A673 (cell line): ENCODE measurements at places on chromosomes 12 and 14. TPM values are rescaled to one million over a fixed set of nuclear protein-coding genes. Genes with fewer than 3 reads are reported as not detected.

Gene OLR1
- total RNA-seq = not detected in 2 replicates

DNA sequence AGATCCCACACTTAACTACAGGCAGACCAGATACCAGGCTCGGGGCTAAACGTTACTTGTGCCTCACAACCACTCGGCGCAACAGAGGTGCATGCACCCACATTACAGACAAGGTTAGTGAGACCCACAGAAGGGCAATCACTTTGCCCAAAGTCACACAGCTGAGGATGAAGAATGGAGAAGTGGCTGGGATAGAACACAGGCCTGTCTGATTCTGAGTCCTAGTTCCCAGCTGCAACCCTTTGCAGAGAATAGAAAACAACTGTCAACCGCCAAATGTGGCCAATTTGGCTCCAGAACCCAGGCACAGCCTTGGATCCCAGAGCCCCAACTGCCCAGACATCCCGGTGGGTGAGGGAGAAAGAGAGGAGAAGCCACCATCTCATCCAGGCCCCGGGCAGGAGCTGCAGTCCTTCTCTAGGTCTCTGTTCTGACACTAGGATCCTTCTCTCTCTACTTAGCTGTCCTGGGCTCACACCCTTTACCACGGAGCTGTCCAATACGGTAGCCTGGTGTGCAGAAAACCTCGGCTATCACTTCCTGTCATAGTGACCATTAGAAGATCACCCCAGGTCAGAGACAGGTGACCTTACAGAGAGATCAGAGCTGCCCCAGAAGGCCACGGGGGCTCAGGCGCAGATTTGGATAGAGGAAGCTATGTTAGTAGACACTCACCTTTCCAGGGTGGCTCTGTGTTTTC, 59.1 kb downstream of the FAM222A start:
- no peak for DNase-seq

DNA sequence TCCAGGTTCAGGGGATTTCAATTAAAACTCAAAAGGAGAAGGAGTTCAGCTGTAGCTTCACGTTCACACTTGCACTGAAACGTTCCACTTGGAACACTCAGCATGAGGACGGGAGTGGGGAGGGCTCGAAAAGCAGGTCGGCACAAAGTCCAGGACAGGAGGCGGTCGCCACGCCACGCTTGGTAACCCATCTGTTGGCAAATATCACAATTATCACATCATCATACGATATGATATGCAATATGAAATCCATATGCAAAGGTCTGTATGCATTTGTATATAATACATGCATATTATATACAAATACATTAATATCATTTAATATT, 17.2 kb downstream of the ADGRD1 start:
- no peak for DNase-seq

DNA sequence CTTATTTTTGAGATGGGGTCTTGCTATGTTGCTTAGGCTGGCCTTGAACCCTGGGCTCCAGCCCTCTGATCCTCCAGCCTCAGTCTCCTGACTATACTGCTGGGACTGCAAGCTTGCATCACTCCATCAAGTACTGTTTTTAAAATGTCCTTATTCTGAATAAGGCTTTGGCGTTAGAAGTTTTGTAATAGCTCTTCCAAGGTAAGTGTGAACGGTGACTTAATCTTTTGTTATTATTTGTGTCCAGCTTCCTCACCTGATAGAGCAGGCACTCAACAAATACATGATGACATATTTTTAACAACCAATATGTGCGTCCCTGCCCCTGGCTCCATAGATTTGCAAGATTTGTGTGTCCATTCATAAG, 1.4 kb downstream of the C1RL start:
- no peak for DNase-seq

Gene SLC38A1
- 78.9 and 88.9 TPM in 2 replicates for total RNA-seq

GRCh38 chr14:23062002-23062401, 4.7 kb upstream of the CDH24 start:
- DNase-seq = peak; percentile 93

Gene CLEC6A
- total RNA-seq = not detected in 2 replicates

Gene PRPH
- total RNA-seq = not detected in 2 replicates

DNA sequence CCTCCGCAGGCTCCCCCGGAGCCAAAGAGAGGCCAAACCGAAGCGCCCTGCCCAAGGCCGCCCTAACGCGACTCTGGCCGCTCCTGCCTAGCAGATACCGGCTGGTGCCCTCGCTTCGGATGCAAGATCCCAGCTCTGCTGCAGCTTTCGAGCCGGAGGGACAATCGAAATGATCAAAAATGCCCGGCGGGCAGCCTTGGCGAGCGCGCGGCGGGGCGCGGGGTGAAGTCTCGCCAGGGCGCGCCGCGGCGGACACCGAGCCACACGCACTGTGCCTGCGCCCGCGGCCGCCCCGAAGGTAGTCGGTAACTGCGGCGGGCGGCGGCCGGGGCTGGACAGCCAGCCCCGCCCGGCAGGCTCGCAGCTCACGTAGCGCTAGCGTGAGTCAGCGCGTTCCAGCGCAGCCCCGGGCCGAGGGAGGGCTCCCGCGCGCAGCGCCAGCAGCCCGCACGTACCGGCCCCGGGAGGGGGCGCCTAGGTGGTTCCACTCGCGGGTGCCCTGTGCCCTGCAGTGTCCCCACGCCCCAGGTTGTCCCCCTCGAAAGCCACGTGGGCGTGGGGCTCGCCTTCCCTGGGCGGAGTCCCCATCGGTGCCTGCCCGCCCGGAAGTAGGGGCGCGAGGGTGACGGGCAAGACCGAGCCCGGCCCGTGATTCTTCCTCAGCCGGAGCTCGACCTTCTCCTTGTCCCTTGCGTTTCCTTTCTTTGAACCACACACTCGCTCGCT, 109.2 kb upstream of the EGLN3 start:
- DNase-seq = peak; percentile 60

Gene SLC35F4
- total RNA-seq = 0.59 TPM in 1 of 2 replicates, not detected in the other

Gene MTERF2
- total RNA-seq = 12.6 and 13.1 TPM in 2 replicates

Gene INSM2
- total RNA-seq = not detected in 2 replicates

DNA sequence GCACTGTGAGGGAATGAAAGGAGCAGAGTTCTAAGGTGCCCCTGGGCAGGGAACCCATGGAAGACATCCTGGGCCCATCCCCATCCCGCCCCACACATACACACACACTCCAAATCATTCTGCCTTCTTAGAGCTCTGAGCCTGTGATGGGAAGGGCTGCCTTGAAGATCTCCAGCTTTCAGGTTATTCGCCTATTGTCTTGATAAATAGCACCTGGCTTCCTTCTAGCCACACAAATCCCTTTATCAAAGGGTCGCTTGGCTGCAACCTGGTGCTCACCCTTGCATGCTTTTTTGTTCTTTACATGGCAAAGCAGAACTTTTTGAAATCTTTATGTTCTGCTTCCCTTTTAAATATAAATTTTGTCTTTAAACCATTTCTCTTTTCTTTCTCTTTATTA, 112.2 kb upstream of the TMTC1 start:
- DNase-seq = no peak

Gene GALNT6
- total RNA-seq = 0.24 and 0.26 TPM in 2 replicates

Gene DCAF5
- total RNA-seq = 22.0 and 26.8 TPM in 2 replicates

- no peak for DNase-seq
These were observed 1.6 kb downstream of the CTDSP2 start for GRCh38 chr12:57844709-57845477.

GRCh38 chr12:119259484-119259883, 75.0 kb upstream of the CCDC60 start:
- no peak for DNase-seq

GRCh38 chr14:99333841-99334635, 62.0 kb upstream of the BCL11B start:
- no peak for DNase-seq

Gene RNASE3
- total RNA-seq = not detected in 2 replicates

GRCh38 chr14:102819747-102820330, 42.6 kb downstream of the TRAF3 start:
- peak; percentile 33 for DNase-seq

DNA sequence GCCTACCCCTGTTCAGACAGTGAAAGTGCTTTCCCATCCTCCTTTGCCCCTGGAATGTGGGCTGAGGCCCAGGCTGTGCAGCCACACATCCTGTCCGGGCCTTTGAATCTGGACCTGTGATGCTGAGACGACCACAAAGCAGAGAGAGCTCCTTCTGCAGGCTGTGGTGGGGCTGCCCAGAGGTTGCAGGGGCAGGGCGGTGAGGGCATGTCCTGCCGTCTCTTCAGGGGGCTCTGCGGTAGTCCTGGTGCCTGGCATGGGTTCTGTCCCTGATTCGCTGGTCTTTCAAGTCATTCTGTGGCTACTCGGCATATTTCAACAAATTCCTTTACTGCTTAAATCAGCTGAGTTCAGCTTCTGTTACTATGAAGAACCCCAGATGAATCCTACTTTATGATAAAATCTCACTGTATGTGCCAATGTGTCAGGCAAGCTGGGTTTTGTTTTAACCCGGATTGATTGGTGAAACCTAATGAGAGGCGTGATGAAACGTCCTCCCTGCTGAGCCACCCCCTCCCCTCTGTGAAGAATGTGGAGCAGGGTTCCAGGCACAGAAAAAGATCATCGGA, 63.4 kb upstream of the DICER1 start:
- DNase-seq = no peak

DNA sequence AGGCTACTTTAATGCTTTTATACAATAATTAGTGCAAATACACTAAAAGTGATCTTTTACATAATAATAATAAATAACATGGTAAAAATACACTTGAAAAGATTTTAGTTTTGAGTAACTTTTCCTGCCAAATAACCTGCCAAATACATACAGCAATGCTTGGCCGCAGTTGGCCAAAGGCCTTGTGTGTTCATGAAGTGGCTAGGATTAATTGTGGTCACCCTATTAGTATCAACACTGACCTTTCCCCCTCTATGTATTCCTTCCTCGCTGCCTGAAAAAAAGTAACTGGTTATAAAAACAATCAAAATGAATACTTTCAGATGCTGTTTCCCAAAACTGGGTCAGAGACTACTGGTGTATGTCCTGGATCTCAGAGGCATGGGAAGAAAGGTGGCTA, 34.3 kb downstream of the KICS2 start:
- DNase-seq = no peak

GRCh38 chr12:96441816-96442215, 41.6 kb upstream of the CDK17 start:
- no peak for DNase-seq

GRCh38 chr14:106187216-106187615, 660.8 kb downstream of the TMEM121 start:
- DNase-seq = no peak

GRCh38 chr14:56754921-56755320, 55.4 kb downstream of the OTX2 start:
- DNase-seq = no peak

GRCh38 chr14:48401321-48401720, 725.9 kb upstream of the MDGA2 start:
- no peak for DNase-seq
